ENCODE measurements at places on chromosomes 7 and 10. TPM values are rescaled to one million over a fixed set of nuclear protein-coding genes. Genes with fewer than 3 reads are reported as not detected.

The CCDC201 gene
- not detected for total RNA-seq

The LAMB1 gene
- 103 TPM for total RNA-seq

The GLI3 gene
- total RNA-seq: 14.4 TPM

The PIP gene
- total RNA-seq: not detected

GRCh38 chr10:31838065-31838464 lies 90.6 kb downstream of the ARHGAP12 start:
- no peaks in the 10 kb centered on the region for H3K36me3 ChIP-seq
- H3K4me1 ChIP-seq: no peaks in the 10 kb centered on the region
- H3K27ac ChIP-seq: no peak overlapping the region
- DNase-seq: no peak

GRCh38 chr7:8064828-8065227 lies 96.2 kb downstream of the GLCCI1 start:
- H3K27ac ChIP-seq: no peak overlapping the region
- no peak overlapping the region for H3K4me3 ChIP-seq
- peaks cover 33% of the 10 kb centered on the region for H3K4me1 ChIP-seq

DNA sequence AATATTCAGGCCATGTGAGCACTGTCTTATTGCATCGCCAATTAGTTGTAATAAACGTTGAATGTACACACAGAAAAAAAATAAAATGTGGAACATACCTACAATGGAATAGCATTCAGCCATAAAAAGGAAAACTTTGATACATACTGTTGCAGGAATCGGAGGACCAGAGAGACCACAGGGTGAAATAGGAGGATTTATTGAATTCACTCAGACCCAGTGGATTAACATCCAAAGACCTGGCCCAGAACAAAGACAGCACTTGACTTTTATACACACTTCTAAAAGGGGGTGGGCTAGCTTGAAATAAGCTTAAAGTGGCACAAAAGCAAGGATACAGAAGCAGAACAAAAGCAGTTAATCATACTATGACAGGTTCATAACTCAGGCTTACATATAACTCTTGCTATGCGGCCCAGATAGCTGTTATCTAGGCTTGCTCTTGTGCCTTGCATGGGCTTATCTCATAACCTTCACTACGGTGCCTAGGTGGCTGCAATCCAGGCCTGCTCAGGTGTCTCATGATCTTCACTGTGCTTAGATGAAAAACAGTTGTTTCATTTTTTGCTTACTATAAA lies 292.2 kb upstream of the TAC1 start:
- H3K27me3 ChIP-seq: no peaks in the 10 kb centered on the region
- H3K4me3 ChIP-seq: no peak overlapping the region
- no peak for DNase-seq
- H3K4me1 ChIP-seq: no peaks in the 10 kb centered on the region
- H3K27ac ChIP-seq: no peak overlapping the region
- no peaks in the 10 kb centered on the region for H3K36me3 ChIP-seq

GRCh38 chr10:70747192-70747965 lies 37.8 kb downstream of the TBATA start:
- no peak for DNase-seq
- no peaks in the 10 kb centered on the region for H3K27me3 ChIP-seq
- H3K27ac ChIP-seq: no peak overlapping the region
- no peak overlapping the region for H3K4me3 ChIP-seq

- peak overlapping the region; percentile 61 for H3K27ac ChIP-seq
- no peak for DNase-seq
- H3K27me3 ChIP-seq: no peaks in the 10 kb centered on the region
- H3K4me1 ChIP-seq: peaks cover 62% of the 10 kb centered on the region
- H3K4me3 ChIP-seq: no peak overlapping the region
- H3K36me3 ChIP-seq: peaks cover 7% of the 10 kb centered on the region
These were observed 266.9 kb upstream of the KLF14 start for GRCh38 chr7:131000873-131001272.

DNA sequence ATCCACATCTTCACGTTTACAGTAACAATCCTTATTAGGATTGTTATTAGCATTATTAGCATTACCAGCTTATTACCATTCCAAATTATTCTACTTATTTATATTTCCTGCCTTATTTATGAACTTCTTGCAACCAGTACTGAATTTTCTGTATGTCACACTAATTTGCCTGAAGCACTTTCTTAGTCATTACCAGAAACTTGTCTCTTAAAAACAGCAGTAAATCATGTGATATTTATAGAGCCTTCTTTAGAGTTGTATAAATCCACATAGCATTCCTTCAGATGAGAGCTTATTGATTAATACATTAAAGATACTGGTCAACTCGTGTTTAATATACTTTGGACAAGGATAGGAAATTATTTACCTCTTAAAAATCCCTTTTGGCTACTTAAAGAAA lies 618.6 kb downstream of the SUGCT start:
- no peaks in the 10 kb centered on the region for H3K4me1 ChIP-seq
- no peaks in the 10 kb centered on the region for H3K27me3 ChIP-seq
- no peaks in the 10 kb centered on the region for H3K36me3 ChIP-seq
- H3K27ac ChIP-seq: no peak overlapping the region

DNA sequence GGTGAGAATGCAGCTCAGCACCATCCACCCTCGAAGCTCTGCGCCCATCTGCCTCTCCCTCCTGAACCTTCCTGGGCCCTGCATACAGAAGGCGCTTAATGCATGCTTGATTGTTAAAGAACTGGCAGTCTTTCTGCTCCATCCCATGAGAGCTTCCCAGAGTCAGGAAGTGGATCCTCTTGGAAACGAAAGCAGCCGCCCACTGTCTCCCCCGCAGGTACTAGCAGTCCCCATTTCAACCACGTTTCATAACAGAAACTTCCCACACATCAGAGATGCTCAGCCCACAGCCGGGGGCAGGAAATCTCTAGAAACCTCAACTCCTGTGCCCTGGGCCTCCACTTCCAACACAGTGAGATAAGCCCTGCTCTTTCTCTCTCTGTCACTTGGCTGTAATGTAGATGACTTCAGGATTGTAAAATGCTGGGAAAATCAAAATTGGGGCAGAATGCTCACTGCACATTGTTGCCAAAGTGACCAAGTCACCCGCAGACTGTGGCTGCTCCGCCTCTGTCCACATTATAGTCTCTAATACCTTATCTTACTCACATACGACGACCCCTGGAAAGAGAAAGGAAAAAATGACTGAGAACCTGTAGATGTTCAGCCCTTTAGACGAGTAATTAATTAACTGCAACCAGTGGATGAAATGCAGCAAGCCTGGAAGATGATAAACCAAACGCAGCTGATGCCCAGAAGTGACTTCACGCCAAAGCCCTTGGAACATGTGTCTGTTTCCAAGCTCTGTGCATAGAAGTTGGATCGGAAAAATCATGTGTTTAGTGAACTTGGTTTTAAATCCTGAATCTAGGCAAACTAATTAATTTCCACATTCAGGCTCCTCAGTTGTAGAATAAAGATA lies 28.5 kb downstream of the GSDME start:
- H3K36me3 ChIP-seq: no peaks in the 10 kb centered on the region
- H3K4me1 ChIP-seq: no peaks in the 10 kb centered on the region
- H3K27me3 ChIP-seq: no peaks in the 10 kb centered on the region
- no peak for DNase-seq

DNA sequence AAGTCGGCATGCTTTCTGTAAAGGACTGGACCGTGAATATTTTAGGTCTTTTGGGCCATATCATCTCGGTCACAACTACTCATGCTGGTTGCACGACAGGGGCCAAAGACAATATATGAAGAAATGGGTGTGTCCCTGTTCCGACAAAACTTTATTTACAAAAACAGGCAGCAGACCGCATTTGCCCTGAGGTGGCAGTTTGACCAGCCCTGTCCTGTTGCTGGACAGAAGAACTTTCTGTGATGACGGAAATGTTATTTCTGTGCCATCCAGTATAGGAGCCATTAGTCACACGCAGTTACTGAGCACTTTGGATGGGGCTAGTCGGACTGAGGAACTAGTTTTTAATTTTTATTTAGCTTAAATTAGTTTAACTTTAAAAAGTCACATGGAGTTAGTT lies 112.8 kb upstream of the CARD11 start:
- no peak for DNase-seq
- H3K27ac ChIP-seq: no peak overlapping the region
- no peaks in the 10 kb centered on the region for H3K36me3 ChIP-seq
- H3K27me3 ChIP-seq: no peaks in the 10 kb centered on the region
- no peak overlapping the region for H3K4me3 ChIP-seq

DNA sequence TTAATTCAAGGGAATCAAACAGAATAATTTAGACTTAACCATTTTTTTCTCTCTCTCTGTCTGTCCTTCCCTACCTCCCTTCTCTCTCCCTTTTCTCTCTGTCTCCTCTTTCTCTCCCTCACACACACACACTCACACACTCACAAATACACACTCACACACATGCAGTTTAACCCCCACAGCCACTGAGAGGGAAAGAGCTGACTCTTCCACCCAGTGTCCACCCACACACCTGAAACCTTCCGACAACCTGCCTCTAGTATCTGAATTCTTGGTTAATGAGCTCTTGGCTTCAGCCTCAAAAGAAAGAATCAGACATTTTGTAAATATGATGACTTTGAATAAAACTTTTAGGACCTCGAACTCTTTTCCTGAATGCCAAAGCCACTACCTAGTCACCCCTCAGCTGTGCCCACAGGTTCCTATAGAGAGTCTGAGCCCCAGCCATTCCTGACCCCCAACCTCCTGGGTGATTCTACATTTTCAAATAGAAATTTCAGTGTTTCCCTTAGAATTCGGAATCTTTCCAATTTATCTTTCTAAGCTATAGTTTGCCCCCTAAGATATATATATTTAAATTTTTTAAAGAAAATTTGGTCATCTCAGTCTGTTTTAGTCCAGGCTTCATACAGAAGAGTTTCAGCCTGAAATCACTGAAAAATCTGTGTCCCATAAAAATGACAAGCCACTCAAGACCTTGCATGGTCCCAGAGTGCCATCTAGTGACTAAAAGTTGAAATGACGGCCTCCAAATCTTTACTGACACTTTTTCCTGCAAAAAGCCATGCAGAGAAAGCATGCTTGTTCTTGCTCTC lies 202.8 kb downstream of the IPMK start:
- H3K36me3 ChIP-seq: no peaks in the 10 kb centered on the region
- no peak overlapping the region for H3K4me3 ChIP-seq
- H3K27me3 ChIP-seq: no peaks in the 10 kb centered on the region
- H3K4me1 ChIP-seq: peaks cover 14% of the 10 kb centered on the region
- H3K27ac ChIP-seq: no peak overlapping the region

DNA sequence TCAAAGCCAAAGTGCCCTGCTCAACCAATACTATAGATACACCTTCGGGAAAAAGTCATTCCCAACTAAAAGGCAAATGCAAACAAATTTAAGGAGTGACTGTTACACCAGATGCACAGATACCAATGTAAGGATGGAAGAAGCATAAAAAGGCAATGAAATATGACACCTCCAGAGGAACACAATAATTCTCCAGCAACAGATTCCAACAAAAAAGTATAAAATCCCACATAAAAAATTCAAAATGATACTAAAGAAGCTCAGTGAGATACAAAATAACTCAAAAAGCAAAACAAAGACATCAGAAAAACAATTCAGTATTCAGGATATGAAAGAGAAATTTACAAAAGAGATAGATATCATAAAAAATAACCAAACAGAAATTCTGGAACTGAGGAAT lies 44.1 kb upstream of the ASAH2 start:
- H3K36me3 ChIP-seq: no peaks in the 10 kb centered on the region
- DNase-seq: no peak
- H3K27me3 ChIP-seq: no peaks in the 10 kb centered on the region
- no peak overlapping the region for H3K27ac ChIP-seq

- no peak for DNase-seq
- no peak overlapping the region for H3K27ac ChIP-seq
- no peaks in the 10 kb centered on the region for H3K27me3 ChIP-seq
- peaks cover 68% of the 10 kb centered on the region for H3K36me3 ChIP-seq
These were observed 54.1 kb downstream of the WDR11 start for GRCh38 chr10:120905268-120905667.

- no peak for DNase-seq
- H3K4me1 ChIP-seq: no peaks in the 10 kb centered on the region
- no peak overlapping the region for H3K4me3 ChIP-seq
- no peaks in the 10 kb centered on the region for H3K27me3 ChIP-seq
- H3K27ac ChIP-seq: no peak overlapping the region
- no peaks in the 10 kb centered on the region for H3K36me3 ChIP-seq
These were observed 552.7 kb downstream of the DNAJB6 start for GRCh38 chr7:157889480-157889879.

GRCh38 chr7:17696422-17696821 lies 243.9 kb downstream of the SNX13 start:
- H3K27ac ChIP-seq: no peak overlapping the region
- no peaks in the 10 kb centered on the region for H3K36me3 ChIP-seq
- no peaks in the 10 kb centered on the region for H3K27me3 ChIP-seq
- peak; percentile 7 for DNase-seq

GRCh38 chr10:33143160-33143728 lies 185.2 kb upstream of the ITGB1 start:
- no peaks in the 10 kb centered on the region for H3K27me3 ChIP-seq
- no peak overlapping the region for H3K4me3 ChIP-seq
- H3K27ac ChIP-seq: no peak overlapping the region
- no peak for DNase-seq
- H3K4me1 ChIP-seq: no peaks in the 10 kb centered on the region
- no peaks in the 10 kb centered on the region for H3K36me3 ChIP-seq

DNA sequence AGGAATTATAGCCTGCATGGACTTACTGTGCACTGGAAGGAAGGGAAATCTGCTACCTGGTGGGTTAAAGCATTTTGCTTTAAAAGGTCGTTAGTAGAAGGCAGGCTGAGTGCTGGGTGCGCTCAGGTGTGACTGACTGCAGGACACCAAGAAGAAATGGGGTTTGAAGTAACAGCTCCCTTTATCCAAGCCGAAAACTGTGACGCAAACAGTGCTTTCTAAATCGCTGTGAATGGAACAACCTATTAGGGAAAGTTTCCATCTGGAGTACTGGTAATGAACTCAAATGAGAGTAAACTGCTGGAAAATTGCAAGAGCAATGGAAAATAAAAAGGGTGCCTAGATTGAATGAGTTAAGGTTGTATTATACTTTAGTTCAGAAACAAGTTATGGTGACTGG lies 95.3 kb downstream of the CNNM2 start:
- peak overlapping the region; percentile 7 for H3K27ac ChIP-seq
- no peaks in the 10 kb centered on the region for H3K36me3 ChIP-seq
- peaks cover 4% of the 10 kb centered on the region for H3K4me1 ChIP-seq

GRCh38 chr7:116340943-116341907 lies 130.9 kb downstream of the TES start:
- H3K27ac ChIP-seq: no peak overlapping the region
- H3K4me1 ChIP-seq: peaks cover 18% of the 10 kb centered on the region
- no peak for DNase-seq
- no peaks in the 10 kb centered on the region for H3K27me3 ChIP-seq
- H3K4me3 ChIP-seq: no peak overlapping the region

Data from thyroid gland (tissue), 4 donors.